ENCODE measurements at places on chromosomes 12 and 14.

DNA sequence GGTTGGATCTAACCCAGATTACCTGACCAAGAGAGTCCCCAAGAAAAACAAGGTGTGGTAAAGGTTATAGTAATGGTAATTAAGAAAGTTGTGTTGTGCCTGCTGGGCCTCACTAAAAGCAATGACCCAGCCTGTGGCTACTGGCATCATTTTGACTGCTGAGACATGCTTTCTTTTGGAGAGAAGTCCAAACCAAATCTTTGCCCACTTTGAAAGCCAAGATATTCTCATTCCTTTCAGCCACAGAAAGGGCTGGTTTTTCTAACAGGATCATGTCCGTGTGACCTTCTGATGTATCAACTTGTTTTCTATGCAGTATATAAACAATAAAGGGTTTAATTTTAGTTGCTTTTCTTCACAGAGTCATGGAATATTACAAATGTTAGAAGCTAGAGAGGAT, 388.6 kb downstream of the RAD51B start:
- DNase-seq, result peak; percentile 64

GRCh38 chr14:70665448-70666360, 24.0 kb downstream of the TTC9 start:
- no peak for DNase-seq

GRCh38 chr12:124236625-124237031, 58.3 kb upstream of the RFLNA start:
- DNase-seq, result peak; percentile 68

DNA sequence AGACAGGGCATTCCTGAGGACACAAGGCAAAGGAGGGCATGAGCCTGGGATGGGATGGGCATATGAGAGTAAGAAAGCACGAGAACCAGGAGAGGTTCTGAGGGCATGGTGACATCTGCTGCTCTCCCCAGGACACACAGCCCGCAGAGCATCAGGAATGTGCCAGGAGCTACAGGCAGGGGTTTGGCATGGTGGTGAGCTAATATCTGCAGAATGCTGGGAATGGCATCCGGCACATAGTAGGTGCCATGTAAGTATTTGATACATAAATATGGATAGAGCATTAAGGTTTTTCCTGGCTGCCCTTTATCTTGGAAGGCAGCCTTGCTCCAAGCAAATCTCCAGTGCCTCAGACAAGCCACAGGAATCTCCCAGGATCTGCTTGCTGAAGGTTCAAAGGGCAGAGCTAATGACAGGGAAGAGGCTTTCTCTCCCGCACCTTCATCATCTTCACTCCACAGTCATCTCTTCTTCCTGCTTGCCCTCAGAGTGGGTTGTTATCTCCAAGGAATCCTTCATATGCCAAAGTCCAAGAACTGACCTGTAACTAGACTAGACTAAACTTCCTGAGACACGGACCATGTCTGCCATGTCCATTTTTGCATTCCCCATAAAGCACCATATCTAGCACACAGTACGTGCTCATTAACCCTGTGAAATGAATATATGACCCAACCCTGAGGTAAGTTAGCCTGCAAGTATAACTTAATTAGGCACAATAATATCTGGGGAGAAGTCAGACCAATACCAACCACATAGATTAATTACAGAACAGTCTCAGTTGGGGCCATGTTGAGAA, 62.0 kb upstream of the SCN8A start:
- DNase-seq, result no peak

DNA sequence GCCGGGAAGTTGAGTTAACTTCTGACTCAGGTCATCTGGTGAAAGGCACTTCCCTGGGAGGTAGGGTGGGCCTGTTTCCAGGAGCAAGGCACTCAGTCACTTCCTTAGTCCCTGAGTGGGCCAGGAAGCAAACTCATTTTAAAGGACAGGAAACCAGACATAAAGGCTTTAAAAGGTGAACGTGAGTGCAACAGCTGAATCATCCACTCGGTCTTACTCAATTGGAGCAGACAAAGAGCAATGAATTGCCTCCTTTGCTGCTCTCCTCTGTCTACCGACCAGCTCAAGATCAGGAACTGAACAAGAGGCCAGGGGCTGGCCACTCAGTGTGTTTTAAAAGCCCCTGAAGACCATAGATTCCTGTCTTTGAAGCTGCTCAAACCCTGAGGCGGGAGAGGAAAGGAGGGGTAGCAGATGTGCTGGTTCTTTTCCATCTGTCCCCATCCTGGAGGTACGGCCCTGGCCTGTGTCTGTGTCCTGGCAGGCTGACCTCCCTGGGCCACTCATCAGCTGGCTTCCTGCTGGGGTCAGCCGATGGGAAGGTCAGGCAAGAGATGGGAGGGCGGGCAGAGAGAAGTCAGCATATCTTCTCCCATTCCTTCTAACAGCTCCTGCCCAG, 148.9 kb downstream of the PPM1H start:
- peak; percentile 95 for DNase-seq

DNA sequence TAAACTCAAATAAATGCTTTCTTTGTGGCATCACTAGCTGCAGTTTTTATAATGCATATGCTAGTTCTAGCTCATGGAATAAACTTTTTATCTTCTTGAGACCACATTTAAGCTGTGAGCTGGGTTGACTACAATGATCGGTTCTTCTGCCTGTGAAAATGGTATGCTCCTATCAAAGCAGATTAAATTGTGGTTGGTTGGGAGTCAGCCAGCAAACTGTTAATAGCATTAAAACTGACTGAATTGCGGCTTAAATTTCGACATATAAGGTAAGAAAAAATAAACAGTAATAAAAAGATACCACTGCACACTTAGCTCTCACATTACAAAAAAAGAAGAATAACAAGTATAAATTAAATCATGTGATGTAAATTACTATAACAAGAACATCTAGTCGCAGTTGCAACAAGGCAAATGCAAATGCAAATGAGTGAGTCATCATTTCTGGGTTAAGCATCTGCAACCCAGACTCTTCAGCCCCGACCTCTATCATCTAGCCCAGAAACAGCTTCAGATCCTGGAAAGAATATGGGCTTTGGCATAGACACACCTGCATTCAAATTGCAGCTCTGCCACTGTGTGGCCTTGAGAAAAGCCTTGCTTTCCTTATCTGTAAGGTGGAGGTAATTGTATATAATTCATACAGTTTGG, 19.8 kb upstream of the DHRS7 start:
- DNase-seq, result peak; percentile 65

- DNase-seq, result no peak
These were observed 149.4 kb downstream of the FOXN3 start for GRCh38 chr14:89267656-89268055.

GRCh38 chr12:72872996-72873395, 600.8 kb downstream of the TRHDE start:
- DNase-seq, result no peak

GRCh38 chr14:104881369-104881979, 16.4 kb downstream of the CEP170B start:
- DNase-seq, result no peak

DNA sequence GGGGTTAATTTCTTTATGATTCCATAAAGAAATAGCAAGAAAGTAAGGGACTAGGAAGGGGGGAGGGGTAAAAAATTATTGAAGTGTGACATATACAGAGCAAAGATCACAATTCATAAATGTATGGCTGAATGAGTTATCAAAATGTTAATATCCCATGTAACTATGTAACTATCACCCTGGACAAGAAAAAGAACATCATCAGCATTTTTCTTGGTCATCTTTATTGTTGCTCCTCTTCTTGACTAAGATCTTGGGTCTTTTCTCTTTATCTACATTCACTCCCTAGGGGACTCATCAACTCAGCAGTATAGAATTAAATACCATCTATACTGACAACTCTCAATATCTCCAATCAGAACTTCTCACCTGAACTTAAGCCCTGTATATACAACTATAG, 57.5 kb downstream of the CAND1 start:
- no peak for DNase-seq

DNA sequence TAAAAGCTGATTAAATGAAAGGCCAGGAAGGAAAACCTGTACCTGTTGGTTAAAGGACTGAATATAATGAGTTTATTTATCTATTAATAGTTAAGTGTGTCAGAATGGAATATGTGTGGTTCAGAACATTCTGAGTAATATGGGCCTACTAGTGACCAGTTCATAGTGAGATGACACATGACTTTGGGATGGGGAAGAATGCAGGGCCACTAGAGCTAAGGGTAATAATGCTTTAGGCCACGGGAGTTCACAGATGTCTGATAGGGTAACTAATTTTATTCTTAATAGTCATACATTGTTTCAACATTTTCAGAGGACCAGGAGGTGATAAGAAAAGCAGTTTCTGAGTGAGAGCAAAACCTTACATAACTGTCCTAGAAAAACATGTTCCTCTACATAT, 247.8 kb upstream of the OR4E1 start:
- no peak for DNase-seq

DNA sequence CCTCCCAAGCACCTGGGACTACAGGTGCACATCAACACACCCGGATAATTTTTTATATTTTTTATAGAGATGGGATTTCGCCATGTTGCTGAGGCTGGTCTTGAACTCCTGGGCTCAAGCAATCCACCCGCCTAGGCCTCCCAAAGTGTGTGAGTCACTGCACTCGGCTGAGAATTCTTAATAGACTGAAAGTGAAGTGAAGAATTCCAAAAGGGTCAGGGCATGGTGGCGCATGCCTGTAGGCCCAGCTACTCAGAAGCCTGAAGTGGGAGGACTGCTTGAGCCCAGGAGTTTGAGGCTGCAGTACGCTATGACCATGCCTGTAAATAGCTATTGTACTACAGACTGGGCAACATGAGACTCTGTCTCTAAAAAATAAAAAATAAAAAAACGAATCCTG, 43.7 kb downstream of the TCHP start:
- DNase-seq, result no peak

DNA sequence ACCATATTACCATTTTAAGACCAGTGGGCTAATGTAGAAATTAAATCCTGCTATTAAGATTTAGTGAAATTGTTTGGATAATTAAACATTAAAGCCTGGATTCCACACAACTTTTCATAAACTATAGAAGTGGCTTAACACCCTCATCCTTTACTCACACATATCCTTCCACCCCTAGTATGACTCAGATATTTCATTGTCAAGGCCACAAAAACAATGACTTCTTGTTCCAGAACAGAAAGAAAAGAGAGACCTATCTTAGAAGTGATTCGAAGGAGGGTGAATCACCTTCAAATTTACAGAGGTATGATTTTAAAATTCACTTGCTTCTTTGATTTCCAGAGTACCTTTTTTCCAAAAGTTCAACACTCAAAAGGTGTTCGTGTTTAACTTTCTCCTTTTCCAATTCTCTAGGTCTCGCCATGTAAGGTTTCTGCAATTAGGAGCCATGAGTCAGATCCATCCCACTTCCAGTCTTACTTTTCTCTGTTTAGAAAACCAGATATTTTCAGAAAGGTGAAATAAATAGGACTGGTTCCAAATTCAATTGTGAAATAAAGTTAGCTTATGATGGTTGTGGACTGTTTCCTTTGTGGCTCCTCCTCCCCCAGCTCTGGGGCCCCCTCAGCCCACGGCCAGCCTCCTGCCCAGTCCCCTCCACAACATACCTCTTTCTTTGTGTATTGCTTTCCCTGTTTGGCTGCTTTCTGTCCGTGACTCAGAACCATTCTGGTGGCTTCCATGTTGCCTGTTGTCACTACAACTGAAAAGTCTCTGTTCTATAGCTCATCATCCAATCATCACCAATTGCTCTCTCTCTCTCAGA, 24.6 kb upstream of the MGP start:
- peak; percentile 15 for DNase-seq

DNA sequence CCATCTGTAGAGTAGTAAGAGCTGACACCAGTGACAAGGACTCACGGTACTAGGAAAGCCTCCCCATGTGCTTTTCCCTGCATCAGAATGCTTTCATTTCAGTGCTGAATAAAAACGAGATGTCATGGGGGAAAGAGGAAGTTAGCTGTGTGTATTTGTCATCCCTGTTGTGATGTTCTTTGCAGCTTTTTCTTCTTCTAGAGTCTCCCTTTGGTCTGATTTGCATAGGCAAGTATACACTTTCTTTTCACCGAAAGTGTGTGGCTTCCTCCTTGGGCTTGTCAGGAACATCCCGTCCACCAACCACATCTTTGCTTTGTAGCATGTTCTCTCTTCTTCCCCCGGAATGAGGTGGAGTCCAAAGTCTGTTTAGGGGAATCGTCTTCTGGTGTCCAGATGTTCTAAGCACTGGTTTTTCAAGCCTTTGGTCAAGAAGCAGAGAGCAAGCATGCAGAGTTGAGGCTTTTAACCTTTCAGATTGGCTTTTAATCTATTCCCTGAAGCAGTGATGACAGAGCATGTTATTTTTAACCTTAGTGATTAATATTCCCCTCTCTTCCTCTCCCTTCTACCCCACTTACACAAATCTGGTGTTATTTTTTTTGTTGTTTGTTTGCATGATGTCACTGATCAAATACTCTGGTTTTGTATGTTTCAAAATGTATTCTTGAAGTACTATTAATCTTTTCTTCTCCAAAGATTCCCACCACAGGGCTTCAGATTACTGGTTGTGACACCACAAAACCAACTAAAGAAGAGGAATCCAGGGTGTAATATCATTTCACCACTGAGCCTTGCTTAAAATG, 163.4 kb downstream of the SAMD4A start:
- DNase-seq, result peak; percentile 95

DNA sequence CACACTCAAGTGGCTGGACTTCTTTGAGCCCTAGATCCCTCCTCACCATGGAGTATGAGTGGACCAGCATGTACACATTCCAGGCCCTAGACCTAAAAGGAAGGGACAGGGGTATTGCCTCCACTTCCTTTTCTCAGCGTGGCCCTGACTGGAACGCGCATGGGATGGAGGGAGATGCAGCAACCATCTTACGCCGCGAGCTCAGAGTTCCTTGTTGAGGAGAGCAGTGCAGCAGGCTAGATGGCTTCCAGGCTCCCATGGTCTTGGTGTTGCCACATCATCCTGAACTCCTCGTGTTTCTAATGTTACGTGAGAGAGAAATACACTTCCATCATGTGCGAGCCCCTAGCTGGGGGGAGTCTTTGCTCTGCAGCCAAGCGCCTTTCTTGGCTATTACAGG, 61.8 kb upstream of the DIO3 start:
- no peak for DNase-seq

DNA sequence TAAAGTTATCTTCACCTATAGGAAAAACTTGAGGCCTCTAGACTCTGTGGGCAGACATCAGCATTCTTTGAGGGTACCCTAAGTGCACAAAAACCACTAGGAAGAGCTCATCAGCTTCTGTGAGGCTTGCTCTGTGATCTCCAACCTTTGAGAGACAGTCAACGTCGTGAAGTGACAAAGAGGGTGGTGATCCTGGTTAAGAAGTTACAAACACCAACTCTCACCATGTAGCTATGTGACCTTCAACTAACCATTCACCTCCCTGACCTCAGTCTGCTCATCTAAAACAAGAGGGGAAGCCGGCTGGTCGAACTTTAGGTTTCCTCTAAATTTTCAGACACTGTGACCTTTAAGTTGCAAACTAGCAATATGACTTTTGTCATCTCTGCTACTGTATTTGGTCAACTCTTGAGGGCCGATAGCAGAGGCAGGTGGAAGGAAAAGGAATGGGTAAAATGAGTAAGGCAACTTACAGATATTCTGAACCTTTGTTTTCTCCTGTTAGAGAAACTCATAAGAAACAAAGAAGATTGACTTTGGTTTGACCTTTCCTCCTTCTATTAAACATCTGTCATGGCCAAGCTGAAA, 103.2 kb upstream of the PARP11 start:
- no peak for DNase-seq
